ENCODE measurements at places on chromosomes 5 and 9. TPM values are rescaled to one million over a fixed set of nuclear protein-coding genes. Genes with fewer than 3 reads are reported as not detected.

GRCh38 chr5:43315263-43315662 lies 2.1 kb upstream of the HMGCS1 start:
- peak; percentile 90 for DNase-seq

DNA sequence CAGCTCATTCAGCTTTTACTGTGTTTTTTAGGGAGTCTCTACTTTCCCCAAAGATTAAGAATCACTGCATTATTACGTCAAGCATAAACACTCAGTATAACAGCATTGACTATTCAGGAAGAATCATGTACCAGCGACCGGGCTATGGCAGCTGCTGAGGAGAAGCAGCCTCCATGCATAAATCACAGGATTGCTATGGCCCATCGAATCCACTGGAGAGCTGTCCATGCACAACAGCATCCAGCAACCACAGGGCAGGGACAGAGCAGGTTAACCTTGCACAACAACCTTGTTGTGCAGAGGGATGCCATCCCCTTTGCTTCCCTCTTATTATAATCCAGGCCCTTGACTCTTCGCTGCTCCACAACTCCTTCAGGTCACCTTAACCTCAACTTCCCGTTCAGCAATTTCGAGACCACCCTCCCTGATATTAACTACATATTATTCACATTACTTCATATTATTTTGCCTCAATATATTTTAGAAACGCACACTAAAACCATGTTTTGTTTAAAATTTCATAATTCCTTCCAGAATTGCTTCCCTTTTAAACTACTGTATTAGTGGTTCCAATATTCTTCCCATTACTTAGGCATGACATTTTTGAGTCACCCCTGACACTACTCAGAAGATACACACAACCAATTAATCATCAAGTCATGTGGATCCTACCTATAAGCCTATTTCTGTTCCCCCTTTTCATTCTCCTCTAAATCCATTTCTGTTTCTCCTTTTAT lies 991 bp downstream of the IARS1 start:
- DNase-seq: peak; percentile 41

GRCh38 chr9:70080481-70081119 lies 37.0 kb downstream of the MAMDC2 start:
- DNase-seq: peak; percentile 96

DNA sequence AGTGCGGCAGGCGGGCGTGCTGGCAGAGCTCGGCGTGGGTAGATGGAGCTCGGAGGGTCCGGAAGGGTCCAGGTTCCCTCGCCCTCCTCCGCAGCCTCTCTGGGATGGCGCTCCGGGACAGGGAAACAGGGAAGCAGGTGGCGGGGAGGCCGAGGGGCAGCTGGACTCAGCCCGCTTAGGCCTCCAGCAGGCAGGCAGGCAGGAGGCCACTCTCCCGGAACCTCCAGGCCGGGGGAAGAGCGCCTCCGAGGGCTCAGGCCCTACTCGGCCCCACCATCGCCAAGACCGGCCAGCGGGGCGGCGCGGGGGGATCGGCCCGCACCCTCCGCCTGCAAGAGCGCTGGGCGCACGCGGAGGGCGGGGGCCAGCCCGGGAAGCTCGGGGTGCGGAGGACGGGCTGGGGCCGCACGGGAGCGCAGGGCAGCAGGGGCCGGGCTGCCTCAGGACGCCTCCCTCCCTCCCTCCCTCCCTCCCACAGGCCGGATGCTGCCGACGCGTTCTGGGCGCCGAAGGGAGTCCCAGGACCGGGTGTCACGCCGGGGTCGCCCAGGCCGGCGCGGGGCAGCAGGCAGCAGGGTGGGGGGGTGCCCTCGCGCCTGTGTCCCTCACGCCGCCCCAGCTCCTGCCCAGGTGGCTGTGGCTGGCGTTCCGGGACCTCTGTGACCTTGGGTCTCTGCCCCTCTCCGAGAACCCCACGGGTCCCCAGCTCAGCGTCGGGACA lies 977 bp downstream of the MGAT4B start:
- DNase-seq: peak; percentile 52

DNA sequence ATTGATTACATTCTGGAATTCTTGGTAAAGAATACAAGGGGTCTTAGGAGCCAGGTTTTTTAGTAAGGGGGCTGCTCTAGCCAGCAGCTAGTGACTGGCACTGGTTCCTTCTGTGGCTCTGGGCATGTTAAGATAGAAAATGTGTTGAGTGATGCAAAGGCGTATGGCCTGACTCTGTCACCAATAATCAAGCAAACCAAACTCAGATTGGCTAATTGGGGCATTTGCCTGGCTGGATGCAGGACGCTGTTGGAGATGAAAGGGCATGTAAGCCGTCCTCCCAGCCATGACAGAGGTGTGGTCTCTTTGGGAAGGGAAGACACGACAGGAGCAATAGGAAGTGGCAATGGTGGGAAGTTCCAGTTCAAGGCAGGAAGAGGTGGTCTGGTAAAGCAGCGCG lies 87.6 kb upstream of the CTSL start:
- no peak for DNase-seq

DNA sequence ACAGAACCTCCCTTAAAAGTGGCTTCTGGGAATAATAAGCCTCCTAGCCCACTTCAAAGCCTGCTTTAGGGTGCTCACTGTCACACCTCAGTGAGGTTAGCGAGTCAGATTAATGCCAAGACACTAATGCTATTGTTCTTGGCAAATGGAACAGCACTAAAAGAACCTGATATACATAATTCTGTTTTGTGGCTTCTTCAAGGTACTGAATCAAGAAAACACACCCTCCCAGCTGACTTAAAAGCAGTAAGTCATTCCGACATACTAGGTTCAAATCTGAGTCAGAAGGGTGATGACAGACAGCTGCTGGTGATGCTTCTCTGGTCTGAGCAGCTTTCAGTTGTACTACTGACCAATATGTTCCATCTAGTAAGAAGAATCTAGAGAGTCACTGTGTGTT lies 121.6 kb downstream of the OXCT1 start:
- peak; percentile 58 for DNase-seq

DNA sequence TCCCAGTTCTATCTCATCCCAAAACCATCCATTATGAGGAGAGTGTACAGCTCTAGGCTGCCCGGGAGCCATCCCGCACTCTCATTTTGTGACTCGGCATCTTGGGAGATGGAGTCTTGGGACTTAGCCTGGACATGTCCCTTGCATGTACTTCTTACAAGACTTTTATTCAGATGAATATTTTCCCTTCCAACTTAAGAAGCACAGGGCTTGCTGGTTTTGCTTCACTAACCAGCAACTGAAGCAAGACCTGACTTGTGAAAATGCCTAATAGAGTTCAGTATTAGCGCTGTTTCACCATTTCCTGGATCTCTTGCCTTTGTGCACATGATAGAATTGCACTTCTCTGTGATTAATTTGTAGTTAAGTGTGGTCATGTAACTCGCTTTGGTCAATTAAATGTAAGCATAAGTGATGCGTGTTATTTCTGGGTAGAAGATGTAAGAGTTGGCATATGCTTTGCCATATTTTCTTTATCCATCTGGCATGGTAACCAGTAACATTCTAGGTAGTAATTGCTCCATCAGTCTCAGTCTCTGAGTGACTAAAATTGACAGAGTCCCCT lies 55.8 kb downstream of the PDCD1LG2 start:
- DNase-seq: no peak

- no peak for DNase-seq
These were observed 18.2 kb downstream of the SLC9A3 start for GRCh38 chr5:505951-506525.

- DNase-seq: peak; percentile 32
These were observed 85.9 kb upstream of the IL17B start for GRCh38 chr5:149464796-149465489.

DNA sequence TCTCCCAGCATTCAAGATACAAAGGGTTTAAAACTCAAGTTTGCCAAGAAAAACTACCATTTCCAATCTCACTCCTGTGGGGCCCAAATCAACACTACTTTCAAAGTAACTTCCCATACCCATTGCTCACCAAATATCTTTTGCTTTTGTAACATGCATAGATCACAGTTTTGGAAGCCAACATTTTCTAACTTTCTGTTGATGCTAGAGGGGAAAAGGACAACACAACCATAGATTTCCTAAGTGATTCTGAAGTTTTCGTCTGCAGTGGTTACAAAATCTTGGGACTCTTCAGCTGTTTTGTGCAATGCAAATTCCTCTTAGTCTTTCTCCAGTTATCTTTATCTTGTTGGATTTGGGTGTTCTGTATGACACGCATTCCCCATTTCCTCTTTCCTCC lies 94.1 kb upstream of the PAPPA start:
- DNase-seq: no peak

DNA sequence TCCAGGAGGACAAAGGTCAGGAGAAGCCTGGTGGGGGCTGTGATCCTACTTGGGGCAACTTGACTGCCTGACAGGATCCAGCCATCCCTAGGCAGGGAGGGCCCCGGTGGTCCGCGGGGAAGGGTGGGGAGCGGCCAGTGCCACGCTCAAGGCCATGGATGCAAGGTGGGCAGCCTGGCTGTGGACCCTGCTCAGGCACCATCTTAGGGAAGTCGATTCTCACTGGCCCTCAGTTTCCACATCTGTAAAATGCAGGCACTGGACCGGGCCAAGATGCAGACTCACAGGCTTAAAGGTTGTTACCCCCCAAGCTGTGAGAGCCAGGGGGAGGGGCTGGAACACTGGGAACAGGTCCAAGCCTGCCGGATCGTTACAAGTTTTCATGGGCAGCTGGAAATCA lies 8.7 kb upstream of the DOLPP1 start:
- no peak for DNase-seq

GRCh38 chr9:93143830-93144530 lies 9.9 kb upstream of the NINJ1 start:
- peak; percentile 64 for DNase-seq

- DNase-seq: no peak
These were observed 51.0 kb upstream of the FYB1 start for GRCh38 chr5:39270225-39270848.

DNA sequence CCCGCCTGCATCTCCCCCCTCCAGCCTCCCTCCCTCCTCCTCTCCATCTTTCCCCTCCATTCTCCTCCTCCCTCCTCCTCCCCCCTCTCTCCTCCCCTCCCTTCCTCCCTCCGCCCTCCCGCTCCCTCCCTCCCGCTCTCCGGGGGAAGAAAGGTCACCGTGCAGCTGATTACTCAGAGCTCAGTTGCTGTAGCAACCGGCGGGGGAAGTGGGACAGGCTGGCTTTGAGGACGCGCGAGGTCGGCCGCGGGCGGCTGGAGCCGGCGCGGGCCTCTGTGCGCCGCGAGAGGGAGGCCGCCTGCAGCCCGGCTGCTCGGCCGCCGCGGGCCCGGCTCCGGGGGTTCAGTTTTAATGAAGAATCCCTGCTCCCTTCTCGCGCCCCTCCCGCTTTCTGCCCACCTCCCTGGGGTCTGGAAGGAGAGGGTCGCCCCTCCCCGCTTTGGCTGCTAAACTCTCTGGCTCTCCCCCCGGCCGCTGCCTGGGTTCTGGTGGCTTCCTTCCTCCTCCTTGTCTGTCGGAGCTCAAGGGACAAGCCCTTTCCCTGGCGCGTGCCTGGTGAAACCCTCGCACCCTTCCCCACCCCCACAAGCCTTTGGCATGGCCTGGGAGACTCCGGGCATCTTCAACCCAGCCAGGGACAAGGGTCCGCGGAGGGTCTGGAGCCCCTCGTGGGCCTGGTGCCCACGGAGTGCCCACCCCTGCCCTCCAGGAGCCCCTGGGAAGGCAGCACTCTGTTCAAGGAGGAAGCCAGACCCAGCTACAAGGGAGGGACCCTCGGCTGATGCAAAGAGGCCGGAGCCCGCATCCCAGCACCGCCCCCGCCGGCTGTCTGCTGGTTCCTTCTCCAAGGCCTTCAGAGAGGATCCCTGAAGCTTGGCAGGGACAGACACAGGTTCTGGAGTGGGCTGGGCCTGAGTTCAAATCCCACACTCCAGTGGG lies 160.3 kb downstream of the C9orf50 start:
- peak; percentile 100 for DNase-seq

DNA sequence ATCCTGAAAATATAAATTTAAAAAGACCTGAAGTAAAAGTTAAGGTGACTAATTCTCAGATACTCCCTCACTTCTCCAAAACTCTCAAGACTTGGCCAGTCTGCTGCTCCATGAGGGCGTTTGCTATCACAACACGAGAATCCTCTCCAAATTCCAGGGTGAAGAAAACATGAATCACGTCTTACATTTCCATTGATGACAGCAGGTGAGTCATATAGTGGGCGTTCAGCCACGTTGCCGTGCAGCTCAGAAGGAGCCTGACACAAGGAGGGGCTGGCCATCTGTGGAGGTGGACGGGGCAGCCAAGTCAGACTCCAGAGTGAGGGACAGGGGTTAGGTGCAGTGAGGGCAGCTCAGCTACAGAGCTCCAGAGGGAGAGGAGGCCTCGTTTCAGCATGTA lies 555.1 kb upstream of the ADAMTS16 start:
- peak; percentile 94 for DNase-seq

GRCh38 chr9:126945682-126946081 lies 31.1 kb downstream of the RALGPS1 start:
- DNase-seq: no peak

- DNase-seq: no peak
These were observed 104.3 kb upstream of the PHYKPL start for GRCh38 chr5:178336889-178337288.

DNA sequence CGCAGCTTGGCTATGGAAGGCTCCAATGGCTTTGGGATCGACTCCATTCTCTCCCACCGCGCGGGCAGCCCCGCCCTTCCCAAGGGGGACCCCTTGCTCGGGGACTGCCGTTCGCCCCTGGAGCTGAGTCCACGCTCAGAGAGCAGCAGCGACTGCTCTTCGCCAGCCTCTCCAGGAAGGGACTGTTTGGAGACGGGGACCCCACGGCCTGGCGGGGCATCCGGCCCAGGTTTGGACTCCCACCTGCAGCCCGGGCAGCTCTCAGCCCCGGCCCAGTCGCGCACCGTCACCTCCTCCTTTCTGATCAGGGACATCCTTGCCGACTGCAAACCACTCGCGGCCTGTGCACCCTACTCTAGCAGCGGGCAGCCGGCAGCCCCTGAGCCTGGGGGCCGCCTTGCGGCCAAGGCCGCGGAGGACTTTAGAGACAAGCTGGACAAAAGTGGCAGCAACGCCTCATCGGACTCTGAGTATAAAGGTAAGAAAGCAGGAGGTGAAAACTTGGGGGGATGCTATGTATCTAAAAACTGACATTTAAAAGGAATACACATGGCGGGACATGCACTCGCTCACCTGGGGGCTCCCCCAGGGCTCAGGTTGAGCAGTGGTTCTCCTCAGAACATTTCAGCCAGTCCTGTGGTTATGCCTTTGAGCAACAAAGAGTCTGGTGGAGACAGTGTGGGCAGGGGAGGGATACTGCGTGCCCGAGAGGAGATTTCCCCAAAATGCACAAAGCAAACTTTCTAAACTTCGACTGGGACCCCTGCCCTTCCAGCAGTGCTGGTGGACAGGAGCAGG lies 579 bp downstream of the BARHL1 start:
- no peak for DNase-seq

GRCh38 chr5:144577676-144578075 lies 407.0 kb downstream of the KCTD16 start:
- DNase-seq: no peak

- DNase-seq: no peak
These were observed 9.2 kb upstream of the HABP4 start for GRCh38 chr9:96440671-96441199.

GRCh38 chr9:95073042-95073607 lies 244.4 kb downstream of the FANCC start:
- no peak for DNase-seq

The WDR38 gene
- total RNA-seq: not detected

The SAP30L gene
- total RNA-seq: 17.2 TPM

The GPR21 gene
- total RNA-seq: not detected

The IGFBPL1 gene
- total RNA-seq: 5.5 TPM

The CCL21 gene
- total RNA-seq: not detected

The CAMK2A gene
- total RNA-seq: 0.17 TPM

The ZBTB26 gene
- 5.3 TPM for total RNA-seq

The SRP19 gene
- 166 TPM for total RNA-seq

The GLDC gene
- 0.39 TPM for total RNA-seq
